ENCODE measurements at places on chromosomes 2 and 18.

- DNase-seq = no peak
Observed at GRCh38 chr18:62453864-62454263, 69.0 kb upstream of the ZCCHC2 start.

- peak; percentile 64 for DNase-seq
Observed at GRCh38 chr2:96164459-96165184, 19.4 kb upstream of the DUSP2 start.

DNA sequence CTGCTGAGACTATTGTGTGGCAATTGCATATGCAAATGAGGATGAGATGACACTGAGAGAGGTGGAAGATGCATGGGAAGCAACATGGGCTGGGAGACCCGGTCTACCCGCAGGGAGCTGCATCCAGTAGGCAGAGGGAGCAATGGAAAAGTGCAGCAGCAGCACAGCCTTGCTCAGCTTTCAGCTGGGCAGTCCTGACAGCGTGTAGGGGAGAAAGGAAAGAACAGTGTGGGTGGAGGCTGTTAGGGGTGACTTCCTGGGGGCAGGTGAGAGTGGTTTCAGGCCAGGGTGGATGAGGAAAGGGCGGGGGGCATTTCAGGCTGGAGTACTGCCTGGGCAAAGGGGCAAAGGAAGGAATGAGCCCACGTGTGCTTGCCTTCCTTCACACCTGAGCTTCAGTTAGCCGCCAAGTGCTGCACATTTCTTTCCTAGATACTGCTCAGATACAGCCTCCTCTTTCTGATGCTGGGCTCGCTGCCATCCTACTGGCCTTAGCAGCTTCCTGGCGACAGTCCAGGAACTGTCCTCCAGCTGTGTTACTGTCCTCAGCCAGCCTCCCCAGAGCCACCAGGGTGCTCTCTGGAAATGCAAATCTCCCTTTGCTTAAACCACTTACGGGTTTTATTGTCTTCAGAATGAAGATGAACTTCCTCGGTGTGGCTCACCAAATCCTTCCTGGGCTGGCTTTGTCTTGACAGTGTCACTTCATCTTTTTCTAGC, 276.3 kb downstream of the TSN start:
- no peak for DNase-seq

GRCh38 chr2:214542295-214542694, 131.4 kb downstream of the VWC2L start:
- no peak for DNase-seq

GRCh38 chr2:41414486-41415230, 633.2 kb upstream of the PKDCC start:
- DNase-seq = no peak

DNA sequence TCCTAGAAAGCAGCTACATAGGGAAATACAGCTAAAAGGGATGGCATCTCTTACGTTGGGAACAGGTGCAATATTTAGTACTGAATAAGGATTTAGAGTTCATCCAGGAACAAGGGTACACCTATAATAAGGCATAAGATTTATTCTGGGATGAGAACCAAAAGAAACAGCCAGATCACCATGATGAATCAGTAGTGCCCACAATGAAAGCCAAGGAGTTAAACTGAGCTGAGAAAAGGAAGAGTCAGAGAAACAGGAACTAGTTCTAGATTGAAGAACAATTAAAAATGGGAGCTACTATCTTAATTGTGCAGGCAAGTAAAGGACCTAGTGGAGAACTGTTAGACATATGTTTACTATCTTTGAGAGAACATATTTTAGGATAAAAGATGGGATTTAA, 692.3 kb downstream of the LRP1B start:
- DNase-seq = no peak

- DNase-seq = peak; percentile 80
Observed at GRCh38 chr2:46296840-46297545, at the start of gene EPAS1. Gene EPAS1, plus strand, starts transcription at chr2:46297407. Its CDS starts 505 bp downstream, at chr2:46297912.

DNA sequence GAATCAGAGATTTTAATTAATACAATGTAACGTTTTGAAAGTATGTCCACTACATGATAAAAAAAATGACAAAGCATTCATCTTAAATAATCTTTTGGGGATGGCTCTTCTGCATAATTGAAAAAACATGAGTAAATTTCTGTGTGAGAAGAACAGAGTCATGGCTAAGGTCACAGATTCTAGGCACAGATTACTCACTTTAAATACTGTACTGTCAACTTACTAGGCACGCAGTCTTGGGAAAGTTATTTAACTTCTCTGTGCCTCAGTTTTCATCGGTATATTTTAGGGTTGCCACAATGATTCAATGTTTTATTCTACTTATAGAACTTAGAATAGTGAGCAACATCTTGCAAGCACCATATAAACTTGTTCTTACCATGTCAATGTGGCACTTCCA, 49.2 kb downstream of the TMEFF2 start:
- DNase-seq = no peak

GRCh38 chr2:7974936-7975335, 706.9 kb upstream of the ID2 start:
- no peak for DNase-seq

DNA sequence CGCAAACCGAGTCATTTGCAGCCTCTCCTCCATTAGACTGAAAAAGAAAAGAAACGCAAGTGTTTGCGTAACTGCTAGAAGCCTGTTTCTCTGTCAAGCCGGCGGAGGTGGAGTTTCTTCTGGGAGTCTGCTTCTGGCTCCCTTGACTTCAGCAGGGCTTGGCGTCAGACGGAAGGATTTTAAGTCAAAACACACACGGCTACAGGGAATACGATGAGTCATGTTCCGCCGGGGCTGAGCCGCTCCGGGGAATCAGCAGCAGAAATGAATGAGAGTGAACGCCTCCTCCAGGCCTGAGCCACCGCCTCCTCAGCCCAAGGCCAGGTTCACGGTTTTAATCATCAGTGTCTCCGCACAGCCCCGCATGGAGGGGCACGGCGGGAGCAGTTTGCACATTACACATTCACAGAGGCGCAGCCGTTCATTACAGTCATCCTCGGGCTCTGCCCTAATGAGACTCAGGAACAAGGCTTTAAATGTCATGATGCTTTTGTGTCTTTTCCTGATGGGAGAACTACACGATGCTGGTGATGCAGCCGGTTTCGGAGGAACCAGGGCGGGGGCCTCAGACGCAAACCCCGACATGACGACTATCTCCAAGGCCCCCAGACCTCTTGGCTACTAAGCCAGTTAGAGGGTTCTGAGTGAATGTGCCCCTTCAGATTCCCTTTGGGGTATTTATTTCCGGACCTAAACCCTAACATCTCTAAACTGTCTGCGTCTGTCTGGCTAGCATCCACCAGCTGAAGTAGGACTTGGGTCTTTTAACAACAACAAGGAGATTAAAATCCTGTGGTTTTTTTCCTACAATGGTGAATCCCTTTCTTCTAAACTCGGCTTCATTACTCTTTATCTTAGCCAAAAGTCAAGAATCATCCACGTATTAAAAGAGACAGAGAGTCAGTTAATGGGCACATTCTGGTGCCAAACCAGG, 11.1 kb upstream of the SCG2 start:
- DNase-seq = no peak

DNA sequence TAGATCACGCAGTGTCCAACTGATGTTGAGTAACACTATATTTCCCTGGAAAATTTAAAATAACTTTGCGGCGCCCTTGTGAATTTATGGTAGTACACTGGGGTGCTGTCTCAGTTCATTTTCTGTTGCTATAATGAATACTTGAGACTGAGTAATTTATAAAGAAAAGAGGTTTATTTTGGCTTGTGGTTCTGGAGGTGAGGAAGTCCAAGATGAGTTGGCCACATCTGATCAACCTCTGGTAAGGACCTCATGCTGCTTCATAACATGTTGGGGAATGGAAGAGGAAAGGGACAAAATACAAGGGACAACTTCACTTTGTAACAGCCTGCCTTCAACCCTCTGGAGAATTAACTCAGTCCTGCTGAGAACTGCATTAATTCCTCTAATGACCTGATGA, 36.4 kb downstream of the ACTR3 start:
- no peak for DNase-seq

DNA sequence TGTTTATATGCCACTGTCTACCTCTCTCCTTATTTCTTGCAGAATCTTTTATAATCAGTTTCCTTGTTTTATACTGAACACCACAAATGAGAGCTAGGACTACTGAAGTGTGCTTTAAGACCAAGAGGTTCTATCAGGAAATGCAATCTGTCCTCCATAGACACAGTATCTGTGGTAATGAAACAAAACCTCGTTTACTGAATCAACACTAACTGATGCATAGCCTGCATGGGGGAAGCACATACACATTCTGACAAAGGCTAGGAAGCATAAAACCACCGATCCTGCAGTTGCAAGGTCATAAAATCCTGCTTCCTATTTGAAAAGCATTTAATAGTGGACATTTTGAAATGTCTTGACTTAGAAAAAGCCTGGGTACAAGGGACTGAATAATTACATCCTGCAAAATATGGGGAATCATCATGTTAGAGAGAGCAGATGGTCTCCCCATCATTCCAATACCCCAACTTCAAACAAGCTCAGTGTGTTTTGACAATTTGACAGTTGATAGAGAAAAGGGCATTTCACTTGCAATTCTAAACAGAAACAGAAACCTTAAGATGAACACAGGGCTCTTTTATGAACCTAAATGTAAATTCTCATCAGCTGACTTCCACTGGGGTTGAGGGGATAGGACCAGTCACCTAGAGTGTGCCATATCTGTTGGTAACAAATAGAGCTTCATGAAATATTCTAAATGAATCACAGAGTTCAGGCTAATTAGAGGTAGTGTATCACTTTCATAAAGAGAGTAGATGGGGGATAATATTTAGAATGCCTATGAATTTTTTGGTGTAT, 1845.6 kb upstream of the PIK3C3 start:
- DNase-seq = no peak

DNA sequence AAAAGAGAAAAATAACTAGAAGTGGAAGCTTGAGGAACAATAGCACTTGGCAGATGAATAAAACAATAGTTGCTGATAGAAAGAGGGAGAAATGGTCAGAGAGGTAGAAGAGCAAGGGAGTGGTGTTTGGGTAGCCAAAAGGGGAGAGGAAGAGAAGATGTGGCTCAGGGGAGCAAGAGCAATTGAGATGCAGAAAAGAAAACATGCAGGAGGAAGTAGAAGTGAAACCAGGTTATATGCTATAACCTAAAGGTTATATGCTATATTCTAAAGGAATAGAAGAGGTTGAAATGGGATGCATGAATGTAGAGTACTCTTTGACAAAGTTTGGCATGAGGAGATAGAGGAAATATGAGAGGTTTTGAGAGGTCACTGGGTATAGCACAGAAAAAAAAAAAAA, 759.5 kb downstream of the SATB2 start:
- DNase-seq = no peak

- DNase-seq = no peak
Observed at GRCh38 chr2:16861111-16861510, 195.5 kb upstream of the CYRIA start.

GRCh38 chr2:239532250-239532649, 131.4 kb upstream of the HDAC4 start:
- DNase-seq = no peak

DNA sequence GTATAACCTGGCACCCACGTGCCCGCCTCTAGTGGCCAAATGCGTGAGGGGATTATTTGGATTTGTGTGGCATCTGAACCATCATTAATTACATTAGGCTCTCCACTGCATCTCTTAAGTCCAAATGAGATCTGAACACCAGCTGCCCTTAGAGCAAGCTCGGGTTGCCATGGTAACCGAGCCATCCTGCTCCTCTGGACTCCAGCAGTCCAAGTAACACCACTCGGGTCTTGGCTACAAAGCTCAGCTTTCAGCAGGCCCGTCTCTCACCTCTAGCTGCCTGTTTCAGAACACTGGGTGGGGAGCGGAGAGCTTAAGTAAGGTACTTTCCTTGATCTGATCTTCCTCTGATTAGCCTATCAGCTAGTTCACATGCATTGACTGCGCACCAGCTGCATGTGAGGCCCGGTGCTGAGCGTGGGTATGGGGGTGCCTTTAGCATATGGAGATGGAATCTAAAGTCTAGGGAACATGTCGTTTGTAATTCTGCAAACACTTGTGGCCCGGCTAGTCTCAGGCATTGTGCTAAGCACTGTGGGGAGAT, 14.1 kb upstream of the CYS1 start:
- DNase-seq = no peak

DNA sequence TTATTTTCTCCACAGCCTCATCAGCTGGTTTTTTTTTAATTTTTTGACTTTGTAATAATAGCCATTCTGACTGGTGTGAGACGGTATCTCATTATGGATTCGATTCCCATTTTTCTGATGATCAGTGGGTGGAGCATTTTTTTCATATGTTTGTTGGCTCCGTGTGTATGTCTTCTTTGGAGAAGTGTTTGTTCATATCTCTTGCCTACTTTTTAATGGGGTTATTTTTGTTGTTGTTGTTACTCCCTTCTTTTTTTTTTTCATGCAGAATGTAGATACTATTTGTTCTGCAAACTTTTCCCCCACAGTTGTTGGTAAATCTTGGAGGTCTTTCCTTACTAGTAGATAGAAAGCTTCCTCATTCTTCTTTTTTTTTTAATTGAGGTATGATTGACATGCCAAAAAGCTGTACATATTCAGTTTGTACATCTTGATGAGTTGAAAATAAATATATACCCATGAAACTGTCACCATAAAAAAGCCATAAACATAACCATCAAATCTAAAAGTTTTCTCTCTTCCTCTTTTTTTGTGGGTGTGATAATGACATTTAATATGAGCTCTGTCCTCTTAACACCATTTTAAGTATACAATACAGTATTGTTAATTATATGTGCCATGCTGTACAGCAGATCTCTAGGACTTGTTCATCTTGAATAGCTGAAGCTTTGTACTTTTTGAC, 21.8 kb upstream of the NT5DC4 start:
- DNase-seq = no peak

DNA sequence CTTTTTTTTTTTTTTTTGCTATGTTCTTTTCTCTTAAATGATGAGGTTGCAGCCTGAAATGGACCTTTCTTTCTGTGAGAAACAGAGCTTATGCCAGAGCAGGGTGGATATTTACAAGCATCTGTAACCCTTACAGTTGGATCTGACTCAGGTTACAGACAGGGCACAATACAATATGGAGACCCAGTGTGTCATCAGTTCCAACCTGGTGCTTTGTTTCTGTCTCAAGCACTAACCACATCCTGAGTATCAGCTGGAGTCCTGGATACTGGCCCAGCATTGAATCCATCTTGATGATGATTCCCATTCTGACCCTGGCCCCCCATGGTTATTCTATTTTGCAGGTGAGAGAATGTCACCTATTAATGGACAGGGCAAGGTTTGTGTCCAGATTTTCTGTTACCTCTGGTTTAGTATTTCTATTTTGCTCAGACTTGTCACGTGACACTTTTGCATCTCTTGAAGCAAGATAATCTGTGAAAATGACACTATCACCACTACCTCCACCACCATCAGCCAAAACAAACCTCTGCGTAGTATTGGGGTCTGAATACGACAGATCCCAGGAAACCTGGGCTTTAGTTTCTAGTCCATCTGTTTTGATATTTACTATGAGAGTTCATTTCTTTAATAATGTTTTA, 174.0 kb downstream of the CCDC85A start:
- no peak for DNase-seq

GRCh38 chr18:58313491-58314032, 269.5 kb downstream of the NEDD4L start:
- no peak for DNase-seq

GRCh38 chr18:28112056-28112470, 64.9 kb downstream of the CDH2 start:
- DNase-seq = no peak
